ENCODE measurements at places on chromosomes 4 and X.

DNA sequence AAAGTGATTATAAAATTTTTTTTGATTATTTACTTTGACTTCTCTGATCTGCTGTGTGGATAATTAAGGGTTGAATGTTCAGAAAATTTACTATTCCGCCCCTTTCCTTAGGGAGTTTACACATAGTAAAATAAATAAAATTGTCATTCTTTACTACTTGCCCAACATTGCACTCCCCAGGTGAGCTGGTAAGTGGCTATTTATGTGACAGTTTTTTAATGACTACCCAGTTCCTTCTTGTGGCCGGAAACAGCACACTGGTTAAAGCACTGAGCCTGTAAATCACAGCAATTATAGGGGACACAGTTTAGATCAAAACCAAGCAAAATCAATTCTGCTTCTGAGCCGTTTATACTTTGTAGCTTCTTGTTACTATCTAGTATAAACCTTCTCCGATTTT lies 158.1 kb downstream of the FHIP1A start:
- no peak for DNase-seq

- no peak for DNase-seq
Measured at GRCh38 chr4:27100713-27101112, 240.1 kb downstream of the STIM2 start.

DNA sequence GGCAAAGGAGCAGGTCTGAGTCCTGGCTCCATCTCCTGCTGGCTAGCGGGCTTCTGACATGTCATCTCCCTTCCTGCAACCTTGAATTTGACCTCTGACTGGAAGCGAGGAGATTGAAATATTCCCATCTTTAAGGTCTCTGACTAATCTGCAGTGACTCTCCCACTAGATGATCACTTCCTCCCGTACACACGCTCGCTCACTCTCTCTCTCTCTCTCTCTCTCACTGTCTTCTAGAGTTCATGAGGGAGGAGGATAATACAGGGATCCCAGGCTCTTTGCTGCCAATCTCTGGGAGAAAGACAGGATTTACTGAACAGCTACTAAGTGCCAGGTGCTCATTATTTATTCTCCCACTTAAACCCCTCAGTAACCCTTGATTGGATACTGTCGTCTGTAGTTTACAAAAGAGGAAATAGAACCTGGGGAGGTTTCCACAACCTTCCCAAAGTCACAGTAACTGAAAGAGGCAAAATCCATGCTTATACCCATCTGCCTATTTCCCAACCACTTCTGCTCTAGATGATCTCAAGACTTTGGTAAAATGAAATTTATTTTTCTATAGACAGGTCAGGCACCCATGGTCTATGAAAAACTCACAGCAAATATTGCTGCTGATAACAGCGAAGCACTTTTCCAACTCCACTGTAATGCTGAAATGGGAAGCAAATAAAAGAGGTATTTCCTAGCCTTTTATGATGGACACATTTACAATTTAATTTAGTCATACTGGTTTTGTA lies 193.5 kb upstream of the C1QTNF7 start:
- no peak for DNase-seq

DNA sequence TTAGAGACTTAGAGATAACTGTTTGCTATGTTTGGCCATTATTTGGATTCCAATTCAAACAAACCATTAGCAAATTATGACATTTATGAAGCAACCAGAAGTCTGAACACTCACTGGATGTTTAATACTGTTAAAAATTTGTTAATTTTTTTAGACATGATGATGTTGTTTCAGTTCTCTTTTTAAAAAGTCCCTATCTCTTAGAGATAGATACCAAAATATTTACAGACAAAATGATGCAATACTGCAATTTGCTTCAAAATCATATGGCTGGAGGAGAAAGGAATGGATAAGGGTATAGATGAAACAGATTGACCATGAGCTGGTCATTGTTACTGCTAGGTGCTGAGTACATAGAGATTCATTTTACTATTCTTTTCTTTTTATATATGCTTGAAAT lies 534.6 kb downstream of the BCOR start:
- DNase-seq: no peak

DNA sequence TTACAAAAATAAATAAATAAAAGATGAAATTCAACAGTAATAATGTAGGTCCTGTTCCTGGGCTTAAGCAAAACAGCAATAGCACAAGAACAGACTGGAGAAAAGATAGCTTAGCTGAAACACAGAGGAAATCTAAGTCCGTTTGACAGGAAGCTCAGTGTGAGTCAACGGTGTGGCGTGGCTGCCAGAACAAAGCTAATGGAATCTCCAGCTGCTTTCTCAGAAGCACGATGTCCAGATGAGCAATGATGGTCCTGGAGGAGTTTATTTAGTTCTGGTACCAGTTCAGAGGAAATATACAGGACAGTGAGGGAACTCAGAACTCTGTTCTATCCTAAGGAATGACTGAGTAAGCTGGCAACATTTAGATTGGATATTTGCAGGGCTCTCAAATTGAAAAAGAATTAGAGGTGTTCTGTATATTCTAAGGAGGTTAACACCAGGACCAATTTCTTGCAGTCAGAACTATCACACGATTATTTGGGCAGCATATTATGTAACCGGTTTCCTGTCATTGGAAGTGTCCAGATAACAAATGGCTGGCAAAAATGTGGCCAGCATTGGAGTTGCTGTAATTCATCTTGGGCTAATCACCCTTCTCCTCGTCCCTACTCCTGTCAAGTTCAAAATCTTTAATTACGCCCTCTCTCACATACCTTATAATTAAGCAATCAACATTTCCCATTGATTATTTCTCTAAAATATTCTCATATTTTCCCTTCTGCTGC lies 12.7 kb downstream of the GAB3 start:
- no peak for DNase-seq

- no peak for DNase-seq
Measured at GRCh38 chr4:100372432-100372831, 145.4 kb downstream of the EMCN start.

GRCh38 chrX:42704454-42704853 lies 73.5 kb downstream of the PPP1R2C start:
- DNase-seq: no peak

DNA sequence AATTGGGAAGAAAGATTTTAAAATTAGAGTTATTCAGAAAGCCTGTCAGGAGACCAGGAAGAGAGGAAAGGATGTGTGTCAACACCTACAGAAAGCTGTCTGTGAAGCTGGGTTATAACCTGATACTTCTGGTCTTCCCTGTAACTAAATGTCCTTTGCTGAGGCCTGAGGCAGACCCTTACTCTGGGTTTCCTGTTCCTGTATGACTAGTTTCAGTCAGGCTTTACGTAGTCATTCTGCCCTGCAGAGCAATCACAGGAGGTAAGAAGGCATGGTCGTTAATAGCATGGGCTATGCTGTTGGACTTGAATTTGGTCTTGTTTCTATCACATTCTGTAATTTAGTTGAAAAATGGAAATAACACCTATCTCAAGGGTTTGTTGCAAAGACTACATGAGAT lies 110.5 kb upstream of the IGFBP7 start:
- no peak for DNase-seq

GRCh38 chrX:30215357-30215843 lies at the start of gene MAGEB2:
Gene MAGEB2, plus strand, starts transcription at chrX:30215563. Its CDS starts 3,018 bp downstream, at chrX:30218581.
- DNase-seq: no peak

- no peak for DNase-seq
Measured at GRCh38 chr4:15006416-15007024, 4.2 kb downstream of the CPEB2 start.

GRCh38 chr4:85956293-85956945 lies 403.4 kb downstream of the MAPK10 start:
- DNase-seq: no peak

DNA sequence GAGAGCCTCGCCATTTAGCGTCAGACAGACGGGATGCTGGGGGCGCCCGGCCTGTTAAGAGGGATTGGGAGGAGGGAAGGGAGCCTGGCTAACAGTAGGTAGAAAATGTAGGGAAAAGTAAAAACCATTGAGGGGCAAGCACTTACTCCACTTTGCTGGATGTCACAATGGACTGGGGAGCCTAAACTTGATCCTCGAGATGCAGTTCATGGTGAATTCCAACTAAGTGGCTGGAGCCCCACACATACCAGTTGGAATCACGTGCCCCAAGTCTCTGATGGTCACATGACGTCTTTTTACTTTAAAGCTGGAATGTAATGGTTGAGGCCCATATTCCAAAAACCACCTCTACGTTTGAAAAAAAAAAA lies 1.5 kb downstream of the PLS3 start:
- no peak for DNase-seq

DNA sequence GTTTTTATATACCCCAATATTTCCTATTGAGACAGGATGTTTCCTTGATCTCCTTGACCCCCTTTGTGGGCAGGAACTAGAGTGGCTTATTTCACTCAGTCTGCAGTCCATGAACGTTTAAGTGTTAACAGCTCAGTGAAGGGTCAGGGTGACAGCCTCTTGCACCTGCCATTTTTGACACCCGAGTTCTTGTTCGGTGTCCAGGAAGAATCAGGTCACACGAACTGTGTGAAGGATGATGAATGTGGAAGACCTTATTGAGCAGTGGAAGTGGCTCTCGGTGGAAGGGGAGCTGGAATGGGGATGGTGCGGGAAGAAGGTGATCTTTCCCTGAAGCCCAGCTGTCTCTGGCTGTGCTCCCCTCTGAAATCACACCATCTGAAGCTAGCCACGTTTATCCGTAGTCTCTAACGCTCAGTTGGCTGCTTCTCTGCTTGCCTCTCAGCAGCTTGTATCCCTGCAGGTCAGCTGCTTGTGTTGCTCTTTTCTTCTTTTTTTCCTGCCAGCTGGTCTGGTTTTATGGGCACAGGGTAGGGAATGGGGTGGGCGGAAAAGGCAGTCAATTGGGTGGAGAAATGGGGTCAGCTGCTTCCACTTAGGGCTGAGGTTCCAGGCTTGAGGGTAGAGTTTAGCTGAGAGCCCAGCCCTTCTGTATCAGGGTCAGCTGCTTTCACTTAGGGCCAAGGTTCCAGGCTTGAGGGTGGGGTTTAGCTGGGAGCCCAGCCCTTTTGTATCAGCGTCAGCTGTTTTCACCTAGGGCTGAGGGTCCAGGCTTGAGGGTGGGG lies 29.0 kb upstream of the CCNG2 start:
- no peak for DNase-seq

DNA sequence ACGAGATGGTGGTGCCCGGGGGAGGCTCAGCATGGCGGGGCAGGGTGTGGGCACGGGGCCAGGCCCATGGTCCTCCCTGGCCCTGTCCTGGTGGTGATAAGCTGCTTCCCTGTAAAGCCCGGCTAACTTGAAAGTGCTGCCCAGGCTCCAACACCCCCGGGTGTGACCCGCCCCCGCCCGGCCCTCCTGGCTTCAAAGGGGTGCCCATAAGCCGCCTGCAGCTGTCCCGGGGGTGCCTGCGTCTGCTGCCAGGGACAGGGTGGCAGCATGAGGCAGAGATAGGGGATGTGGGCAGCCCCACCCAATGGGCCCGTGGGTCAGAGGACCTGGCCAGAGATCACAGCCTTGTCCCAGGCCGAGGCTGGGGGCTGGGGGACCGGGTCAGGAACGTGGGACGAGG lies 18.1 kb downstream of the FGFRL1 start:
- DNase-seq: no peak

GRCh38 chrX:52977953-52978352 lies 19.6 kb upstream of the FAM156A start:
- DNase-seq: no peak

- DNase-seq: no peak
Measured at GRCh38 chrX:15721911-15722310, 16.2 kb upstream of the CA5B start.

- DNase-seq: no peak
Measured at GRCh38 chr4:7922466-7922865, 17.2 kb downstream of the AFAP1 start.

GRCh38 chrX:57445076-57445475 lies 146.7 kb upstream of the ZXDB start:
- no peak for DNase-seq

GRCh38 chrX:154710309-154710708 lies 40.6 kb downstream of the GAB3 start:
- no peak for DNase-seq

DNA sequence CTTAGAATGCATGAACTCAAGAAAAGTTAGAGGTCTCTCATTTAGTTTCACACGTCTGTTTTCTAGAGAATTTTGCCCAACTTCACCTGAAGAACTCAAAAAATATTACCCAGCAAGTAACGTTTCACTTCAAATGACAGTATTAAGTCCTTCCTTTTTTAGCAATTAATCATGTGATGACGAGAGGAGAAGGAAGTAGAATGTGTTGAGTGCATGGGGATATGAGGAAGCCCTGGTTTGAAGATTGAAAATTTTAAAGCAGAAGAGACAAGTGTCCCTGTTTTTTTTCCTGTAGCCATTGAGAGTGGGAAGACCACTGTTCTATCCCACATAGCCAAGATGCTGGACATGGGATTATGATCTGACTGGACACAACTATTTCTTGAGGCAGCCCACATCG lies 406.3 kb upstream of the CPEB2 start:
- no peak for DNase-seq

- DNase-seq: no peak
Measured at GRCh38 chr4:111991163-111991562, 154.1 kb upstream of the FAM241A start.

- no peak for DNase-seq
Measured at GRCh38 chr4:136763919-136764318, 768.4 kb downstream of the PCDH18 start.

- no peak for DNase-seq
Measured at GRCh38 chr4:47933840-47934239, 19.5 kb upstream of the NFXL1 start.

DNA sequence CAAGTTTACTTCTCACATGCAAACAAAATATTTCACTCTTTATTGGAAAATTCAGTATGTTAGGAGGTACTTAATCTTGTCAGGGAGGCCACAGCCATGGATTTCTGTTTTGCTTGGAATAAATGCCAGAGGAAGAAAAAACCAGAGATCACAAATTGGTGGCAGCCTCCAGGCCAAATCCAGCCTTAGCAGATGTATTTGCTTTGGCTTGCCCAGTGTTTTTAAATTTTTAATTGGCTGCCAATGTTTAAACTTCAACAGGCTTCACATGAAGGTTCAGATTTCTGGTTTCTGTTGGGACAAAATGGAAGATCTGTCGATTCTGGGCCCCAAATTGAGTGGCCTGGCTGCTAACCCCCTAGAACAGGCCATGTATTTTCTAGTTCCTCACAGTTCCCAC lies 19.2 kb downstream of the YY2 start:
- no peak for DNase-seq

GRCh38 chr4:138666366-138666765 lies 349.2 kb upstream of the NOCT start:
- no peak for DNase-seq

DNA sequence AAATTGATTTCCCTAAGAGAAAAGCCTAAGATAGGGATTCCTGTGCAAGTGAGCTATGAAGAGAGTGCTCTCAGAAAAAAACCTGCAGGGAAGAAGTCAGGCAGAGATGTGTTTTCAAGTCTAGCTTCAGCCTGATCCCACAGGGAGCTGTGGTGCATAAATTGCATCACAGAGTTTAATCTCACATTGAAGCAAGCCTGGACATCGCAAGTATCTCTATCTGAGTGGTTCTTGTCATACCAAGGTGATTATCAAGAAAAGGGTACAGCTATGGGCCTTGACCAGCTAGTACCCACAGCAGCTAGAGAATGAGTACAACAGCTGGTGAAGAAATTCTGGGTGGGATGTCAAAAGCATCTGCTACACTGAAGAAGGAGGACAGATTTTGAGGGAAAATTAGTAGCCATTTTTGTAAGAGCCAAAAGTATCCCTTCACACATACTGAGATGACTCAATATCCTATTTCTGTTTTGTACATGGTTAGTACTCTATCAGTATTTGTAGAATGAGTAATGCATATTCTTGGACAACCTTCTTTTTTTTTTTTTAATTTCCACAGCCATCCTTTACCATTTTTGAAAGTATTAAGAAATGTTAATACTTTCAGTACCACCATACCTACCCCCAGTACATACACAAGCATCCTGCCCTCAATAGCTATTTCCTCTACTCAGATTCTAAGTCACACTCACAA lies 708.9 kb downstream of the IL1RAPL1 start:
- DNase-seq: no peak

All from stimulated activated CD4-positive, alpha-beta T cell treated with anti-CD3 and anti-CD28 coated beads, TNF-alpha, amount 100 ng/mL, for 4 hours (primary cell).